ENCODE measurements at places on chromosomes 16 and 17. TPM values are rescaled to one million over a fixed set of nuclear protein-coding genes. Genes with fewer than 3 reads are reported as not detected.

The MMP25 gene
- total RNA-seq, result 1.5 TPM

The MT1F gene
- total RNA-seq, result 3.3 TPM

The RGS11 gene
- total RNA-seq, result not detected

The CYB5D1 gene
- 9.3 TPM for total RNA-seq

The MYL11 gene
- 1.8 TPM for total RNA-seq

The NPIPA8 gene
- total RNA-seq, result 63.0 TPM

The PCGF2 gene
- not detected for total RNA-seq

The MPV17L gene
- total RNA-seq, result not detected

The GPR142 gene
- not detected for total RNA-seq

The RNF227 gene
- 2.3 TPM for total RNA-seq

The NXN gene
- 3.3 TPM for total RNA-seq

The KRTAP4-12 gene
- total RNA-seq, result not detected

The HAS3 gene
- total RNA-seq, result 3.0 TPM

The RAC3 gene
- total RNA-seq, result 2.6 TPM

The SLC6A2 gene
- not detected for total RNA-seq

The OR1F1 gene
- total RNA-seq, result not detected

The LRRC36 gene
- not detected for total RNA-seq

The CCDC154 gene
- total RNA-seq, result 1.3 TPM

The ACE gene
- 21.5 TPM for total RNA-seq

The PITPNM3 gene
- total RNA-seq, result 0.31 TPM

The SLC35G6 gene
- total RNA-seq, result not detected

The OR1G1 gene
- not detected for total RNA-seq

The GDPD3 gene
- total RNA-seq, result 13.7 TPM

The TLCD1 gene
- 1.4 TPM for total RNA-seq

The TBC1D3E gene
- not detected for total RNA-seq

The G6PC1 gene
- total RNA-seq, result not detected

The DOC2B gene
- 0.18 TPM for total RNA-seq

The LGALS9C gene
- total RNA-seq, result not detected

The MFAP4 gene
- total RNA-seq, result not detected

The SLC47A1 gene
- not detected for total RNA-seq

The SYT17 gene
- not detected for total RNA-seq

The C16orf92 gene
- total RNA-seq, result not detected

The TNFSF13 gene
- total RNA-seq, result 2.9 TPM

The GRAP gene
- total RNA-seq, result 23.8 TPM

The KRTAP2-2 gene
- total RNA-seq, result not detected

The HEATR9 gene
- total RNA-seq, result not detected

The TEKT5 gene
- not detected for total RNA-seq

The YPEL3 gene
- total RNA-seq, result 131 TPM

The CDH11 gene
- not detected for total RNA-seq
